ENCODE measurements at places on chromosomes 3 and 15.

- DNase-seq = no peak
Observed at GRCh38 chr15:43465100-43465499, 27.9 kb downstream of the TP53BP1 start.

- no peak for DNase-seq
Observed at GRCh38 chr3:71160785-71161546, 422.6 kb downstream of the FOXP1 start.

- no peak for DNase-seq
Observed at GRCh38 chr3:30672287-30672735, 65.9 kb downstream of the TGFBR2 start.

- no peak for DNase-seq
Observed at GRCh38 chr3:134600206-134600605, 50.6 kb downstream of the KY start.

- DNase-seq = no peak
Observed at GRCh38 chr3:94862703-94863102, 799.8 kb downstream of the NSUN3 start.

GRCh38 chr15:63405683-63406390, 24.2 kb upstream of the CA12 start:
- DNase-seq = no peak

DNA sequence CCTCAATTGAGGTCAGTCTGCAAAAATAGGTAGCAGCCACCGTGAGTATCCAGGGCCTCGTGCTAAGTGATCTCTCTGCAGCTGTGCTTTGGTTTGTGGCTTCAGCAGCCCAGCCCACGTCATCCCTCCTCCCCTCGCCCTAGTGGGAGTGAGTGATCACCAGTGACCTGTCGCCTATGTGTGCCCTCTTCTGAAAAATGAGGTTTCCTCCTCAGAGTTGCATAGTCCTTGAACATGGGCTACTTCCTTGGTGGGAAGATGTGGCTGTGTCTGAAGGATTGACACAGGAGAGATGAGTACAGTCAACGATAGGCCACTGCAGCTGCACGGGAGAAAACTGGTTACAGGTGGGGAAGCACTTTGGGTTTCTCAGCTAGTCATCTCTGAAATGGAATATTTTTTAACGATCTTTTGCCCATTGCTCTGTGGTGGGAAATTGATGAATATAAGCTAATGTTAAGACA, 144.8 kb upstream of the BHLHE40 start:
- peak; percentile 57 for DNase-seq

GRCh38 chr15:67067930-67068551, 2.6 kb downstream of the SMAD3 start:
- no peak for DNase-seq

- DNase-seq = no peak
Observed at GRCh38 chr15:73607843-73608242, 25.3 kb downstream of the NPTN start.

DNA sequence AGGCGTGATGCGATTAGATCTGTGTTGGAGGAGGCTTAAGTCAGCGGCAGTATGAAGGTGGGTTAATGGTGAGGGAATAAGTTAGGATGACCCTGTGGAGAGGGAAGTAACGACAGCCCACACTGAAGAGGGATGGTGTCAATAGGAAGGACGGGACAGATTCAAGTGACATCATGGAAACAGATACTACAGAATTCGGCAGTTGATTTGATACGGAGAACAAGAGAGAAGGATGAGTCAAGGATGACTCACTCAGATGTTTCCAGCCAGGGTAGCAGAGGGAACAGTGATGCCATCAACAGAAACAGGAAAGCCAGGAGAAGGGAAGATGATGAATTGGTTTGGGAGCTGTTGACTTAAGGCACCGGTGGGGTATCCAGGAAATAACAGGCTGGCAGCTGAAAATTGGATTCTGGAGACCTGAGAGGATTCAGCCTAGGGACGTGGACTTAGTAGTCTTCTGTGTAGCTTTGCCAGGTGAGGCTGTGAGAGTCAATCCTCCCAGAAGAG, 38.0 kb downstream of the SHC4 start:
- no peak for DNase-seq

GRCh38 chr3:52697632-52697965, 8.0 kb downstream of the GLT8D1 start:
- no peak for DNase-seq

DNA sequence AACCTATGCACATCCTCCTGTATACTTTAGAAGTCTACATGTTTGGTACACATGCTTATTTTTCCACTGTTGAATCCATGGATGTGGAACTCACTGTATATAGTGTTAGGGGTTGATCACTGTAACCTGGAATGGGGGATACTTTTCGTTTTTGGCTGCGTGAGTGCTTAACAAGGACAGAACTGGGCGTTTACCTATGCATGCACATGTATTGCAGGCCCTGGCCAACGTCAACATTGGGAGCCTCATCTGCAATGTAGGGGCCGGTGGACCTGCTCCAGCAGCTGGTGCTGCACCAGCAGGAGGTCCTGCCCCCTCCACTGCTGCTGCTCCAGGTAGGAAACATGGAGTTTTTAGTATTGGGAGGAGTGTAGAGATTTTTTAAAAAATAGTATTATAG, 2.3 kb downstream of the RPLP1 start:
- DNase-seq = no peak

DNA sequence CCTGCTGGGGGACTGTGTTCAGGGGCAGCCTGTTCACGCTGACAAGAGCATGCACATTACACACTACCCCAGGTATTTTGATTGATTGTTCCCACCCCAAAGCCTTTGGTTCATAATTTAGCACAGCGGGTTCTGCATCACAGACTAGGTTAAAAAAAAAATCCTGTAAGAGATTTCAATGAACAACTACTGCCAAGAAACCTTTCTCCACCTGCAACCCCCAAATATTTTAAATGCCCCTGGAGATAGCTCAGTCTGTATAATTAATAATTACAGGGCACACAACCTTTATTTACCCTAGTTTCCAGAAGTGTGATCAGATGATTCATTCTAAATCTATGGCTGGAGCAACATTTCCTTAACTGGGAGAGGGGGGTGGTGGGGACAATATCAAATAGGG, 87.6 kb downstream of the NR2F2 start:
- no peak for DNase-seq

DNA sequence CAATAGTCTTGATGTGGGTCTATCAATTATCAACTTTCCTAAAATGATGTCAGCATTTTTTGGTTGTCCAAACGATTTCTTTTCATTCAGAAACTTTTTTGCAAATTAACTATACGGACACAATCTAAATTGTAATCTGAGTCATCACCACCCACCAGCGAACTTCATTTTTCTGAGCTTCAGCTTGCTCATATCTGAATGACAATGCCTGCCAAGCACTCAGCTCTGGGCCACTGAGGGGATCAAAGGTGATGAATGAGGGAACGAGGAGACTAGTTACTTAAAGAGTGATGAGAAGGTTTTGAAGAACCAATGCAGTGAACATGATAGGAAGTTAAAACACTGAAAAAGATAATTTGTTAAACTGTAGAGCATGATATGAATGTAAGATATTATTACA, 14.9 kb upstream of the TBC1D23 start:
- DNase-seq = no peak

GRCh38 chr3:140244893-140245292, 309.9 kb downstream of the CLSTN2 start:
- DNase-seq = no peak

DNA sequence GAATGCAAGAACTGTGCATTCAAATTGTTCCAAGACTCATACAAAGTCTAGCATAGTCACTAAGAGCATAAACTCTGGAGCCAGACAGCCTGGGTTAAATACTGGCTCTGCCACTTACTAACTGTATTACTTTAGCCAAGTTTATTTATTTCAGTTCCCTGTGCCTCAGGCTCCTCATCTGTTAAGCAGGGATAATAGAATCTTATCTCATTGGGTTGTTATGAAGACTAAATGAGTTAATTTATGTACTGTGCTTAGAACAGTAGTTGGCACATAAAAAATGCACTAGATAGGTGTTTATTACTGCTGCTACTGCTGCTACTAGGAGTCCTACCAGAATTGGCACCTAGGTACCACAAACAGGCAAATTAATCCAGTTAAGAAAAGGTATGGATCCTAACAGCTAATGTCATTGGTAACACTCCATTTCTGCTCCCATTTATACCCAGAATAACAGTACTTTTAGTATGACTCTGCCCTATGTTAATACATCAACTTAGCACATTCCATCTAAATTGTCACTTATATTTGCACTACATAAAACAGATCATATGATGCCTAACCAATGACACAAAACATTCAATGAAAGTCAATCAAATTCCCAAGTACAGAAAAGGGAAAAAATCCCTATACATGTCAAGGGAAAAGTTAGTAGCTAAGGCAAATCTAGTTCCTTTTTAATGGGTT, 45.7 kb downstream of the GSK3B start:
- DNase-seq = no peak

GRCh38 chr3:14633819-14634424, 17.6 kb upstream of the CCDC174 start:
- DNase-seq = no peak

DNA sequence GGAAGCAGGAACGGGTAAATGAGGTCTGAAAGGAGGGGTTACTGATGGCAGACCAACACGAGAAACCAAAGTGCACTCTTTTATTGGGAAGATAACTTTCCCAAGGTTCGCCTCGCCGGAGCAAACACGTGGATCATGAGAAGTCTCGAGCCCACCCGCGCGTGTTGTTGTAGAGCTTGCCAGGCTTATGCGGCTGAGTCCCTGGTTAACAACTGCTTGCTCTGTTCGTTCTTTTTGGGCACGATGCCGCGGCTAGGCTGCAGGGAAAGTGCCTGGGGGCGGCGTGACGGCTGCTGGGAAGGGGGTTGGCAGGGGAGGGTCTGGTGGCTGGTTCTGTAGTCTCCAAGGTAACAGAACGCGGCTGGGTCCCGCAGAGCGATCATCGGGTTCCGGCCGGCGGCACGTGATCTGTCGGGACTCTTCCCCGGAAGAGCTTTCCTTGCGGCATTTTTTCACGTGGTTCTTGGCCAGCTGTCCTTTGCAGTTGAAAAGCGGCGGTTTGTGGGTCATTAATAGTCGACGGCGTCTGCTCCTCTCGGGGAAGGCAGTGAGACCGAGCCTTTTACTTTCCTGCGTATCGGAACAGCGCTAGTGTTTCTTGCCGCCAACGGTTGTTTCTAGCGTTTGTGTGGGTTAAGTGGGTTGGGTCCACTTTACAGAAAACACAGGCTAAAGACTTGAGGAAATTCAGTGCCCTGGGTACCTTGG, 1.5 kb downstream of the MGA start:
- DNase-seq = peak; percentile 40

DNA sequence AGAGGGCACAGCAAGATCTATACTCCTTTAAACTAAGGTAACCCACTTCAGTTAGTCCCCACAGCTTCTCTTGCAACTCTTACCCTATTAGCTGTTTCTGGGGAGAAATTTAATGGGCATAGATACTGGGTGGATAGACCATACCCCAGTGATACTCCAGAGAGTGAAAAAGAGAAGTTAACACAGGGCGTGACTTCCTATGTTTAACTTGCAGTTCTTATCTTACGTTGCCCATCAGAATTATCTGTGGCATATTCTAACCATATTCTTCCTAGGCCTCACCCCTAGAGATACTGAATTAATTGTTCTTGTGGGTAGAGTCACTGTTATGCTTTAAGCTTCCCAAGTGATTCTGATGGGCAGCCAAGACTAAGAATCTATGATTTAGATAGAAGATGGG, 485.4 kb upstream of the TPRG1 start:
- DNase-seq = no peak

GRCh38 chr15:63668601-63669000, 71.4 kb downstream of the FBXL22 start:
- DNase-seq = no peak

DNA sequence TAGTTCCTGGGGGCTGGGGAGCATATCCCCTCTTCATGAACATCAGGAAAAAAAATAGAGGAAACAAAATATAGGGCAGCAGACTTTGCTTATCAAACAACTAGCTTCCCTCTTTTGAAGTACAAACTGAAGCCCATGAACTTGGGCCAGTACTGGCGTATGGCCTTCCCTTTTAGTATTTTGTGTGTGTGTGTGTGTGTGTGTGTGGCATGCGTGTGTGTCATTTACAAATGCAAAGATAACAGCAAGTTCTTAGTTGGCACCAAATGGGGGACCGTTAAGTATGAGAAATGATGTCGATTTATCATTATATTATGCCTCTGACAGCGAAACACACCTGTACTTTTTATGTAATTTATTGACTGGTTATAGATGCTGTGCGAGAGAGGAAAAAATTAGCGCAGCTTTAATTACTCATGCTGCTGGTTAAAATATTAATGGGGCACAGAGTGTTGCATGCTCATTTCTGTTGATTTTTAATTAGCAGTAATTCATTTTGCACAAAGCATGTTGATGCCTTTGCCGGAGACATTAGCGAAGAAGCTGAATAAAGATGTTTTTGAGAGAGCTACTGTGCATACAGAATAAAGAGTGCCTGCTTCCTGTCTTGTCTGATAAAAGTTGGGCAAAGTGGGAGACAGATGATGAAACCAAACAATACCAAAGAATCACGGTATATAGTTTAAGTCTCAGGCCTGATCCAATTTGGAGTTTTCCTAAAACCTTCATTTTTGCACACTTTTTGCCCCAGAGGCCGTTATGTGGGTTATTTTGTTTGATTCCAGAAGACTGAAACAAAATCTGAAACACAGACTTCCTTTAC, 297.1 kb downstream of the SATB1 start:
- DNase-seq = no peak

DNA sequence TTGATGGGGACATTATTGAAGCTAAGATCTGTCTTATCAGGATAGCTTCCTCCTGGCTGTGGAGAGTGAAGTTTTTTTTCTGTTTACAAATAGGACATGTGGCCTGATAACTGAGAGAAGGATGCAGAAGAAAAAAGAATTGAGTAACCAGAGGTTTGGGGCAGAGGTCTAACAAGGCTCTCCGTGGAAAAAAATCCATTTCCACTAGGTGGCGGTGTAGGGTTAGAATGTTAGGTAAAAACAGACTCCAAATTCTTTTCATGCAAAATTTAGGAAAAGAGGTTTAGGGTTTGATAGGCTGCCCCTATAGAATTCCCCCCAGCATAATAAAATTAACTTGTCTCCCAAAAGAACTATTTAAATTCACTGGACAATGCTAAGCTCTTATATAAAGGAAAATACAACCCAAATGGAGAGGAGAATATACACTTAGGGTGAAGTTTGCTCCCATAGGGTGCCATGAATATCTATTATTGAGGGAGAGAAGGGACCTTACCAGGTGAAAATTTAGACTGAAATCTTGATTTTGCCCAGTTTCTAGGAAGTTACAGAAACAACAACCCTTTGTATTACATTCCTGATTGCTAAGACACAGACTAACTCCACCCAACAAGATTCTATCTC, 1560.4 kb downstream of the OTOL1 start:
- DNase-seq = no peak

GRCh38 chr3:184757022-184757651, 45.3 kb upstream of the MAGEF1 start:
- DNase-seq = no peak
